ENCODE measurements at places on chromosomes 12 and 14.

DNA sequence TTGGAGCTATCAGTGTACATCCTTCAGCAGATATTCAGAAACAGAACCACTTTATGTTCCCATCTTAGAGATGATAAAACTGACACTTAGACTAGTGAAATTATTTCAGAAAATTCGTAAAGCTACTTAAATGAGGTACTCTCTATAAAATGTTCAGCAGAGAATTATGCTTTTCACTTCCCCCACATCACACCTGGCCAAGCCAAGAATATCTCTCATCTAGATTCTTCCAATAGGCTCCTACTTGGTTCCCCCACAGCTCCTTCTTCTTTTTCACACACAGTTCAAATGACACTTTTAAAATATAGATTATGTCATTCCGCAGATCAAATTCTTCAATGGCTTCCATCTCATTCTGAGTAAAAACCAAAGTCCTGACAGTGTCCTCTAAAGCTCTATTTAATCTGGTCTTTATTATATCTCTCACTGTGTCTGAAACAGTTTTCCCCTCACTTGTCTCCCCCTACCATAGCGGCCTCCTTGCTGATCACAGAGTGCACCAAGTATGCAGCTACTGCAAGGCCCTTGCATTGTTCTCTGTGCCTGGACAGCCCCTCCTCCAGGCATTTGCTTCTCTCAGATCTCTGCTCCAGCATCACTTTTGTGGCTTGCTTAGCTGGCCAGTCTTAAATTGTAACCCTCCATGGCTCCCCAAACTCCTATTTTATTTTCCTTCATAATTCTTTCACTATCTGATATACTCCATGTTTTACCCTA, 736.8 kb upstream of the USP15 start:
- DNase-seq, result no peak

- DNase-seq, result no peak
These were observed 273.7 kb downstream of the DAD1 start for GRCh38 chr14:22315336-22315735.

DNA sequence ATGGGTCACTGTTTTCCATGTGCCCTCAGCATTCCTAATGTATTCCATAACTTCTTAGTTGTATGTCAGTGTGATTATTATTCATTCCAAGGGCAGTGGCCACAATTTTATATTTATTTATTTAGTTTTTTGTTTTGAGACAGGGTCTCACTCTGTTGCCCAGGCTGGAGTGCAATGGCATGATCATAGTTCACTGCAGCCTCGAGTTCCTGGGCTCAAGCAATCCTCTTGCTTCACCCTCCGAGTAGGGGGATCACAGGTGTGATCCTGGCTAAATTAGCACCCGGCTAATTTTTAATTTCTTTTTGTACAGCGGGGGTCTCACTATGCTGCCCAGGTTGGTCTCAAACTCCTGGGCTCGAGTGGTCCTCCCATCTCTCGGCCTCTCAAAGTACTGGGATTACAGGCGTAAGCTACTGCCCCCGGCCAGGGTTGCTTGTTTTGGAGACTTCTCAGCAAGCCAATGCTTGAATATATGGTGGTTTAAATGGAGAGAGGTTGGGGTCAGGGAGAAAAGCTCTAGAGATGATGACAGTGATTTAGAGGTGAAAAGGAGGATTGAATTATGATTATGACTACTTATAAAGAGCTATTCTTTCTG, 7.6 kb downstream of the GPRC5A start:
- DNase-seq, result no peak

DNA sequence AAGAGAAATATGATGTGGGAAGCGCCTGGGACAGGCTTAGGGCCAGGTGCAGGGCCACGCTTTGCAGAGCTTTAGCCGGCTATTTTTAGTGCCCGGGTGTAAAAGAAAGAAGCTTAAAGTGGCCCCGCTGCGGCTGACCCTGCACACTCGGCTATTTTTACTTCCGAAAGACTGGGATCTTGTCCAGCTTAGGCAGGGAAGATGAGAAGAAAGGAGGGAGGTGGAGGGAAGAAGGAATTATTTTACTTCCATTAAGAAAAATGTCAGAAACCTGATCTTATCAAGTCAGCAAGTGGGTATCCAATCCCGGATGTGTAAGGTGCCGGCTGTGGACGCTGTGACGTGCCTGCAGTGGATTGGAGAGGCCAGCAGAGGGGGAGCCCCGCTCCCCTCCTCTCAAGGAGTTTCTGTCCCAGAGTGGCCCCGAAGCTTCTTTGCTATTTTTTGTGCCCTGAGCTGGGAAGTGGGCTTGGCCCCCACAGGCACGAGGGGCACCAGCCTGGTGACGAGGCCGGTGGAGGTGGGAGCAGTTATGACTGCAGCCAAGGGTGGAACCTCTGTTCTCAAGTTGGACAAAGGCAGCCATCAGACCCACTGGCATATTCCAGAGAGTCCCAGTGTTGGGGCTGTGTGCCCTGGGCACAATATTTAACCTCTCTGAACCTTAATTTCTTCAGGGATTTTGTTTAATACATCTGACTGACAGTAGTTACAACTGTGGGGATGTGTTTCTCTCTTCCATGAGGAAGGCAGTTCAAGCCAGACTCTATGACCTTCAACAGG, 97.7 kb downstream of the ESRRB start:
- DNase-seq, result peak; percentile 26

DNA sequence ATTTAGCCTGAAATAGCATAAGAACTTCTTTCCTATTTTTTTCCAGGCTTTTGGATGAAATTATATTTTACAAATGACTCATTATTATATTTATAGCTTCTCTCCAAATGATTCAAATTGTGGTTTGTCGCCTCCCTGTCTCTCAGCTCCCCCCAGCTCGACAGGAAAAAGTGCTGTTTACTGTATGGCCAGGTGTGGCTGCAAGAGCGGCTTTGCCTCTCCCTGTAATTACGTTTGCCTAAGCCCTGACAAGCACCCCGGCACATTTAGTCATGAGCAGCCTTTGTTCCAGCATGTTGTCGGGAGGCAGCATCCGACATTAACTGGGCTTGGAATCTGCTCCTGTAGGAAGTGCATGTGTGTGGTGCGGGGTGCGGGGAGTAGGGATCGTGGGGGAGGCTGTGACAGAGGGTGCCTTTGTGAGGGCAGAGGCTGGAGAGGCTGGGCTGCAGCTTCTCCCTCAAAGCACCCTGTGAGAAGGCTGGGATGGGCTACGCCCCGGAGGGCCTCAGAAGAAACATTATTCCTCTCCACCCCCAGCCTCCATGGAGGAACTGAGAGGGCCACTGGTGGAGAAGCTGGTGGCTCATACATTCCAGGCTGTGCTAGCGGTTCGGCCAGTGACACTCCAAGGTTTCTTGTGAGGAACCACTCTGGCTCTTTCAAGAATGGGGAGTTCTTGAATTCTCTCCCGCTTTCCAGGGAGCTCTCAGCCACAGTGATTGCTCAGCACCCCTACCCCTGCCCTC, 42.1 kb upstream of the CTDSP2 start:
- peak; percentile 47 for DNase-seq

All from iris pigment epithelial cell (primary cell).